ENCODE measurements at places on chromosomes 3 and 15.

DNA sequence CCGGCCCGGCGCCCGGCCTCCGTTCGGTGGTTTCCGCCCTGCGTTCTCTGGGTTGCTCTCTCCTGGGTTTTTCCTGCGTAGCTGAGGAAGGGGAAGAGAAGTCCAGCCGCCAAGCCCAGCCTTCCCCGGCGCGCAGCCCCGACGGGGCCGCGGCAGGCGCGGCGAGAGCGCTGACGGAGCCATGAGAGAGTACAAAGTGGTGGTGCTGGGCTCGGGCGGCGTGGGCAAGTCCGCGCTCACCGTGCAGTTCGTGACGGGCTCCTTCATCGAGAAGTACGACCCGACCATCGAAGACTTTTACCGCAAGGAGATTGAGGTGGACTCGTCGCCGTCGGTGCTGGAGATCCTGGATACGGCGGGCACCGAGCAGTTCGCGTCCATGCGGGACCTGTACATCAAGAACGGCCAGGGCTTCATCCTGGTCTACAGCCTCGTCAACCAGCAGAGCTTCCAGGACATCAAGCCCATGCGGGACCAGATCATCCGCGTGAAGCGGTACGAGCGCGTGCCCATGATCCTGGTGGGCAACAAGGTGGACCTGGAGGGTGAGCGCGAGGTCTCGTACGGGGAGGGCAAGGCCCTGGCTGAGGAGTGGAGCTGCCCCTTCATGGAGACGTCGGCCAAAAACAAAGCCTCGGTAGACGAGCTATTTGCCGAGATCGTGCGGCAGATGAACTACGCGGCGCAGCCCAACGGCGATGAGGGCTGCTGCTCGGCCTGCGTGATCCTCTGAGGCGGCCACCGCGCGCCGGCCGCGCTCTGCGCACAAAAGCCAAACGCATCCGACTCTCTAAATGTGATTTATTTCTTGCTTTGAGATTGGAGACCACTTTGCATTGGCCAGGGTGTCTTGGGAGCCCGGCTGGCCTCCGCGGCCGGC lies 727 bp downstream of the RAP2B start:
- no peak for DNase-seq

DNA sequence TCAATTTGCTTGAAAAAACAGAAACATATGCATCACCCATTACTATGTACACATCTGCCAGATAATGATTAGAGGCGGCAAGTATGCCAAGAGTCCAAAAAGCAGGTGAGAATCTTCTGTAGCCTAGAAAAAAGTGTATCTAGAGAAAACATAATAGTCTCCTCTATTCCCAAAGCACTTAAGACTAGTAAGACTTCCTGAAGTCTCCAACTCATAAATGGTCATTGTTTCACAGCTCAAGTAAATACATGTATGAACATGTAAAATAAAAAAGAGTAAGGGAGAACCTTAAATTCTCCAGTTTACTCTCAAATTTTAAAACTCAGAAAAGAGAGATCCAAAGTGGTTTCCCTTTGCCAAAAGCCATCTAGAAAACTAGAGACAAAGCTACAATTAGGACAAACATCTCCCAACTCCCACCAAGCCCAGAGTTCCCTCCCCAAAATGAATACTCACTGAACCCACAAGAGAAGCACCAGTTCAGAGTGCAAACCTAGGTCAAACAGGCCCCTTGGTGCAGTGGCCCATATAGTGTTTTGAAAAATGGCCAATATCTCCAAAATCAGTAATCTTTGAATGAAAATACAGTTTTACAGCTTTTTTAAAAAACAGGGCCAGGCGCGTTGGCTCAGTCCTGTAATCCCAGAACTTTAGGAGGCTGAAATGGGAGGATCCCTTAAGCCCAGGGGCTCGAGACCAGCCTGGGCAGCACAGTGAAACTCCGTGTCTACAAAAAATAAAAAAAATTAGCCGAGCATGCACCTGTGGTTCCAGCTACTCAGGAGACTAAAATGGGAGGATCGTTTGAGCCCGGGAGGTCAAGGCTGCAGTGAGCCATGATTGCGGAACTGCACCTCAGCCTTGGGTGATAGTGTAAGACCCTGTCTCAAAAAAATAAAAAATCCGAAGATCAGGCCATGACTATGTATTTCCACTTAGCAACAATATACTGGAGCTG lies 11.0 kb upstream of the MAP4 start:
- DNase-seq = no peak

GRCh38 chr15:44011238-44011854 lies 183.7 kb downstream of the FRMD5 start:
- DNase-seq = no peak

DNA sequence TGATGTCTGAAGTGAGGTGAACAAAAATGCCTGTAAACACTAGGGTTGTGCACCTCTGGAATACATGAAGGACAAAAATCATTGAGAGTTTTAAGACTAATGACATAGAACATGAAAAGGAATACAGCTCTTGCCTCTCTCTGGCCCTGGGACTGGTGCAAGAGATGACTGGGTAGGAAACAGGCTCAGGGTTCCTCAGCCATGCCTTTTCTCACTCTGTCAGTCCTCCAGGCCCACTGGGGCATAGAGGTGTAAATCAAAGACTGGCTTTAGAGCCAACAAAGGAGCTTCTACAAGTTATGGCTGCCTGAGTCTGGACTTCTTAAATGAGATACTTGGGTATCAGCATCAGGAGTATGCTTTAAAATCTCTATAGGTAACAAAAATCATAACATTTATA lies 554.7 kb upstream of the KCNMB2 start:
- DNase-seq = no peak

- no peak for DNase-seq
Observed at GRCh38 chr15:51224428-51224827, 114.0 kb downstream of the CYP19A1 start.

DNA sequence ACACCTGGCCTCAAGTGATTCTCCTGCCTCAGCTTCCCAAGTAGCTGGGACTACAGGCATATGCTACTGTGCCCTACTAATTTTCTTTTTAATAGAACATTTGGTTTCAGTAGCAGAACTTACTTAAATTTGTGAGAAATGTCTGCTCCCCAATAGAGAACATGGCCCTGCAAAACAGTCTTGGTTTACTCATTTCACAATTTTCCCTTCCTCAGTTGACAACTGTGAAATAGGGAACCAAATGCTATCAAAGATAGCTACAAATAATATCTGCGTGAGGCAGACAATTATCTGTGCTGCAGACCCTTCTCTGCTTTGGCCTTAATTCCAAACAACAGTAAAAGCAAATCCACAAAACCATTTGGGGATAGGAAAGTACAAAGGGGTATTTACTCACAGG lies 22.6 kb downstream of the METTL6 start:
- DNase-seq = no peak

GRCh38 chr3:193873426-193874201 lies 262.3 kb upstream of the HES1 start:
- DNase-seq = no peak

- DNase-seq = no peak
Observed at GRCh38 chr15:57924598-57924997, 140.9 kb downstream of the ALDH1A2 start.

GRCh38 chr15:78542647-78543046 lies 2.4 kb downstream of the PSMA4 start:
- DNase-seq = no peak

DNA sequence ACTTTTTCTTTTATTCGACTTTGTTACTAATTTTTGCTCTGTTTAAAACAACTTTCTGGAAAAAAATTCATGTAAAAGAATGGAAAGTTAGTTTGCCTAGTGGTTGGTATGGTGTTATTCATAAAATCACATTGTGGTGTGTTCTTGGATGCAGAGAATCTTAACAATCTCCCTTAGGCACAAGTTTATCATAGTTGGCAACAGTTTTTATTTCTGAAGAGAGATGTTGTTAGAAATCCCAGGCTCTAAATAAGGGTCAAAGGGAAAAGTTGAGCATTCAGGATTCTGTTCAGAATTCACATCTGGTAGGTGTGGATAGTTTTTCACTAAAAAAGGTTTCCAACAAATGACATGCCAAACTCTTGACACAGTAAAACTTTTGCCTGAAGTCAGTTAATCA lies 6.4 kb downstream of the DUT start:
- DNase-seq = no peak

- no peak for DNase-seq
Observed at GRCh38 chr3:165783383-165783782, 53.8 kb downstream of the BCHE start.

- DNase-seq = no peak
Observed at GRCh38 chr3:173615661-173616060, 218.1 kb downstream of the NLGN1 start.

- no peak for DNase-seq
Observed at GRCh38 chr15:49813625-49814024, 192.8 kb downstream of the DTWD1 start.

DNA sequence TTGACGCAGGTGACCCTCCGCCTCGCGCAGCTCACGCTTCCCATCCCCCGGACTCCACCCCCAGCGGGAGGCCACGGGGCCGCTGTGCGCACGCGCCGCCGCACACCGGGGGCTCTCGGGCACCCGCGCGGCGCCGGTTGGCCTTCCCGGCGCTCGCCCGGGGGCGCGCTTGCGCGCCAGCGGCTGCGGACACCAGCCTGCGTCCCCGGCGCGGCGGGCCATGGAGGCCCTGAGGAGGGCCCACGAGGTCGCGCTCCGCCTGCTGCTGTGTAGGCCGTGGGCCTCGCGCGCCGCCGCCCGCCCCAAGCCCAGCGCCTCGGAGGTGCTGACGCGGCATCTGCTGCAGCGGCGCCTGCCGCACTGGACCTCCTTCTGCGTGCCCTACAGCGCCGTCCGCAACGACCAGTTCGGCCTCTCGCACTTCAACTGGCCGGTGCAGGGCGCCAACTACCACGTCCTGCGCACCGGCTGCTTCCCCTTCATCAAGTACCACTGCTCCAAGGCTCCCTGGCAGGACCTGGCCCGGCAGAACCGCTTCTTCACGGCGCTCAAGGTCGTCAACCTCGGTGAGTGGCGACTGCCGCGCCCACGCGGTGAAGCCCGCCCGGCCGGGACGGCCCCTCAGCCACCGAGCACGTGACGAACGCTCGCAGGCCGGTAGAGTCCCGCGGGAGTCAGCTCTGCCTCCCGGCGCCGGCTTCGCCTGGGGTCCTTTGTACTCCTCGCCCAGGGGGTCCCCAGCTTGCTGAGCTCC lies at the start of gene C15orf61:
Gene C15orf61 (plus strand): TSS at position 103 of the 754 bp plus-strand sequence. CDS start 118 bp downstream, at position 221.
- DNase-seq = peak; percentile 49

DNA sequence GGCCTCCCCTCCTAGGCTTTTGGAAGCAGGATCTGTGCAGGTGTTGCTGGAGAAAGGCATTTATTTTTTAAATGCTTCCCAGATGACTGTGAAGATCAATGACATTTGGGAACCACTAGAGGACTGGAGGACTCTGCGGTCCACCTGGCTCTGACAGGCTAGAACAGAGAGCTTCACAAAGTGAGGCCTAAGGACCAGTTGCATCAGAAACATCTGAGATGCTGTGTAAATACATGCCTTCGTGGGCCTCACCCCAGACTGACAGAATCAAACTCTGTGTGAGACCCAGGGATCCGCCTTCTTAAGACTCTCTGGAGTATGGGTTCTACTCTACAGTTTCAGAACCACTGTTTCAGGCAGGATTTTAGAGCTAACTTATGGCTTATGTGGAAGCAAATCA lies 105.0 kb upstream of the ICE2 start:
- no peak for DNase-seq

DNA sequence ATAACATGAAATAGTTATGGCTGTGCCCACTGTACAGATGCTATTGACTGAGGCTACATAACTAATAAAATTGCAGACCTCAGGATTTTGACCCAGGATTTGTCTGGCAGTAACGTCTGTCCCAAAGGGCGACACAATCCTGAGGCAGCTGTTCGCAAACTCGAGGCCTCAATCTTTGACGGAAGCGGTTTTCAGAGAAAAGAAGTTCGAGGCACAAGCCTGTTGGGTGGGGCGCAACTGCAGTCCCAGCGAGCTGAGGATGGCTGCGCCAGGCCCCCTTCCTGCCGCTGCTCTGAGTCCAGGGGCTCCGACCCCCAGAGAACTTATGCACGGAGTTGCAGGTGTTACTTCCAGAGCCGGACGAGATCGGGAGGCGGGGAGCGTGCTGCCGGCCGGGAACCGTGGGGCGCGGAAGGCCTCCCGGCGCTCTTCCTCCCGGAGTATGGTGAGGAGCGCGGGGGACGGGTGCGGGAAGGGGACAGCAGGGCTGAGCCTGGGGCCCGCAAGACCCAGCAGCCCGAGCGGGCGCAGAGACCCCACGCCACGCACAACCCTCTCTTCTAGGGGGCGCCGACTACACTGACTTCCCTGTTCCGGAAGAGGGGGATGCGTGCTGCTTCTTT lies at the start of gene PARP15:
Gene PARP15 (plus strand): TSS at position 242 of the 623 bp plus-strand sequence. CDS start 18 bp downstream, at position 260.
- DNase-seq = no peak

- no peak for DNase-seq
Observed at GRCh38 chr3:81732642-81733041, 28.8 kb downstream of the GBE1 start.

- DNase-seq = no peak
Observed at GRCh38 chr15:79211481-79211880, 71.0 kb upstream of the ANKRD34C start.

GRCh38 chr15:70212286-70212962 lies 114.7 kb upstream of the TLE3 start:
- DNase-seq = no peak

DNA sequence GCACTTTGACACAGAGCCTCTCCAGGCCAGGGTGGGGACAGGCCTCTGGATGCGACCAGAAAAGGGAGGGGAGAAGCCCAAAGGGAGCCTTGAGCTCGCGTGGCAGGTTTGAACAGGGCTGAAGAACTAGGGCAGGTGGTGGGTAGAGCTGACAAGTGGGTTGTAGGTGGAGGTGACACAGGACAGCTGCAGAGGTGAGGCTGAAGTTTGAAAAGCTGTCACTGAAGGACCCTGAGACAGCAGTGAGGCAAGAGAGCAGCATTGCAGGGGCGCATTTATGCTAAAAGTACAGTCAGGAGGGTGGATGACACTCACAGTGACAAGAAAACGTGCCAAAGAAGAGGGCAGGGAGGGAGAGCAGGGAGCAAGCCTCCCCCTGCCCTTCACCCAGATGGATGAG lies 21.8 kb upstream of the EPB42 start:
- no peak for DNase-seq

DNA sequence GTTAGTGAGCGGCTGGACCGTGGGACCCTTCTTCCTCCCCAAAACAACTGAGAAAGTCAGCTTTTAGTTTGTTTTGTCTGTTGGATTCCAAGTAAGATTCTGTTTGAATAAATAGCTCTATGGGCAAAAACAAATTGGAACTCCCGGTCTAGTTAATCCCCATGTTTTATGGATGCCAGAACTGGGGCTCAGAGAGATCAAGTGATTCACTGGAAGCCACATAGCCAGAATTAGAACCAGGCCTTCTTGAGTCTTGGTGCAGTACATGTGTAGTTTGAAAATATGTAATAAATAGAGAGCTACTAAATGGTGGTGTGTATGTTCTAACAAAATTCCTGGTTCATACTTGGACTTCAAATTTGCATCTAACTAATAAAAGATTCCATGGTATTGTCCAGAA lies 29.3 kb upstream of the POLR2M start:
- DNase-seq = no peak
